CD4-positive, alpha-beta T cell treated with Interleukin-17A for 4 hours (primary cell): ENCODE measurements at places on chromosomes 5 and 9.

- no peak for DNase-seq
These were observed 728.3 kb upstream of the SEMA6A start for GRCh38 chr5:117302949-117303348.

DNA sequence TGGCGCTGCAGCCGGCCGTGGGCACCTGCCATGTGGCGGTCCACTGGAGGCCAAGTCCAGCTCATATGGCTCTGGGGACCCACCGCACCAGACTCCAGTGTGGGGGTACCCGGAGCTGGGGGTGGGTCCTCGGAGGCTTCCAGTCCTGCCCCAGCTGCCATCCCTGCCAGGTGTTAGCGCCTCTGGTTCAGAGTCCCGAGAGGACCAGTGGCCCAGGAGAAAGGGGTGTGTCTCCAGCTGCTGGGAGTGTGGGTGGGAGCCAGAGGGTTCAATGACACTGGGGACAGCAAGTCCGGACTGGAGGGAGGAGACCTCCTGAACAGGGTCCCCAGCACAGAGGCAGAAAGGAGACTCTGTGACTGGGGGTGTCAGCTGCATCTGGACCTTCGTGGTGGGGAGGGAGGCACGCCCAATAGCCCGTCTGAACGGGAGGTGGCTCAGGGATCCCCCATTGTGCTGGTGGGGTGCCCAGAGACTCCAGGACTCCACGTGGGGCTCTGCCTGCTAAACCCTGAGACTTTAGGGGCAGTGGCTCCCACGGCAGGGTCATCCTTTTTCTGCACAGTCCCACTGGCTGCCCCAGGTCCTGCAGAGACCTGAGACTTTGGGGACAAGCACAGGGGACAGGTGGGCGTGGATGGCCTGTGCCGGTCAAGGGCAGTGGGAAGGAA is 2.4 kb upstream of the AHRR start:
- no peak for DNase-seq

DNA sequence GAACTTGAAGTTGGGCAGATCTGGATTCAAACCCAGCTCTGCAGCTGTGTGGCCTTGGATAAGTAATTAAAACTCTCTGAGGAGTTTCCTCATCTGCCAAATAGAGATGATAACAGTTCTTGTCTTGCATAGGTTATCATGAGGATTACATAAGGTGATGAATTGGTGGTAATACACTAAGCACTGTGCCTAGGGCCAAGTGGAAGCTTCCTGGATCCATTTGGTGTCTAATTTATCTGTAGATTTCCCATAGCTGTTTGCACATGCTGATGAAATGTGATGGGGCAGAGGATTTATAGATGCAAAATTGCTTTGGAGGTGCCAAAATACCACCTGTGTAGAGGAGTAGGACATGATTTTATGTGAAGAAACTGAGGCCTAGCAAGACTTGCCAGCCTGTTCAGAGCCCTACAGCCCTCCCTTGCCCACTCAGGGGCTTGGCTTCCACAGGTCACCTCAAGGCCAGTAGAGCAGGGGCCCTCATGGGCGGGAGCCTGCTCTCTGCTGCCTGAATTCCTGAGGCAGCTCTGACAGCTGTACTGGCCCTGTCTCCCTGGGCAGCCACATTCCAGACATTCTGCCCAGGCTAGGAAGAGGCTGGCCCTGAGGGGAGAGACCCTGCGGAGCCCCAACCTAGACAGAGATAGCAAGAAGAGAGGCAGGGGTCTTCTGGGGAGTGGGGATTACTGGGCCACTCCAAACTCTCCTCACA is 5.9 kb upstream of the FAT2 start:
- DNase-seq, result no peak

DNA sequence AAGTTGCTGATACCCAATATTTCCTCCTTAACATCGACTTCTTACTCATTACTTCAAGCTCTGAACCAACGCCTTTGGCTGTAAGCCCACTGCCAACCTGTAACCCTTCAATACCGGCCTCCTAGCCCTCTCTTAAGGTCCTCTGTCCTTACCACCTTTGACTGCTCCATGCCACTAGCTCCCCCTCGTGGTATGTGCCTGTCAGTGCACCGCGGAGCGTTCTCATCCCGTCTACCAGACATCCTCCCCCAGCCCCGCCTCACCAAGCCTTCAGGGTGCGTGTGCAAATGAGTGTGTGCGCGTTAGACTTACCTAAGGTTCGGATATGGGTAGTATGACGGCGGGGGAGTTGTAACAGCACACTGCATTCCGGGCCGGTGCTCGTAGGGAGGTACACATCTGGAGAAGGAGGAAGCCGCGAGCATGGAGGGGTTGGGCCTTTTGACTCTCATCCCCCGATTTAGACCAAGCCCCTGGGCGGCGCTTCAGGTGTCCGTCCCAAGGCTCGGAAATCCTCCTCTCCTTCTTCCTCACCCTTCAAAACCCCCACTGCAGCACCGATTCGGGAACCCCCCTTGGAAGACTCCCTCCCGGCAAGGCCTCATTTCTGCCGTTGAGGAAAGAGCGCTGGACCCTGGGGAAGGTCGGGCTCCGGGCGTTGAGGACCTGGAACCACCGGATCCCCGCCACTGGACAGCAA is 2.8 kb upstream of the MYORG start:
- peak; percentile 95 for DNase-seq

DNA sequence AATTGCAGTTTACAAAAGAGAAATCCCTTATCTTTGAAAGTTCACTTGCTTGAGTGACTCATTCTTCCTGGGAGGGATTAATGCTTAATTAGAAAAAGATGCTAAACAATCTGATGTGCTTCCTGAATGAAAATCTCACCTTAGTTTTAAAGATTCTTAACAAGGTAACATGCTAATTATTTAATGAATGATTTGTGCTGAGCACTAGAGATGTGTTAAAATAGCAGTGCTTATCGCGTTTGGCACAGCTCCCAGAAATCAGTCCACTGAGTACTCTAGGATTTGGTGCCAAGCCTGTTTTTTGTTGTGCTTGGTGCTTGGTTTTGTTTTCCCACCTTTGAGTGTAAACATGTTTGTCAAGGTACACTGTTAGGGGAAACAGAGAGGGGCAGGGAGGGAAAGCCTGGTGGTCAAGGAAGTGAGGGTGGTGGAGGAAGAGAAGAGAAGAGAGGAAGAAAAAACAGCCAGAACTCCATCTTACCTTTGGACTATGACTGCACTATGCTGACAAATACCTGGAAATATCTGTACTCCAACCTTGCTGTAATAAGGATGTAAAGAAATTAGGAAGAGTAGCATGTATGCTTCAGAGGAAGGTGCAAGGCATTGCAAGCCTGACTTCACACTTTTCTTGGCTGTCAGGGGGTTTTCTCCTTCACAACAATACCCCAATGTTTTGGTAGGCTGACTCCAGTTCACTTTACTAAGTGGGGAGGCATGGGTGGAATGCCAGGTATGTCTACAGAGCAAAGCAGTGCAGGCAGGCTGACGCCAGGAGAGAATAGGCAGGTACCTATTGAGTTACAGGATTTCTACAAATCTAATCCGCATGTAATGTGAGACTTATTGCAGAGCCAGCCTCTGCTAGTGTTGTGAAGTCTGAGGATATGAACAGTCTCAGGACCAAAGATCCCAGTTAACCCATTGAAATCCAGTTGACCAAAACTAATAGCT is 157.2 kb upstream of the ISL1 start:
- no peak for DNase-seq

DNA sequence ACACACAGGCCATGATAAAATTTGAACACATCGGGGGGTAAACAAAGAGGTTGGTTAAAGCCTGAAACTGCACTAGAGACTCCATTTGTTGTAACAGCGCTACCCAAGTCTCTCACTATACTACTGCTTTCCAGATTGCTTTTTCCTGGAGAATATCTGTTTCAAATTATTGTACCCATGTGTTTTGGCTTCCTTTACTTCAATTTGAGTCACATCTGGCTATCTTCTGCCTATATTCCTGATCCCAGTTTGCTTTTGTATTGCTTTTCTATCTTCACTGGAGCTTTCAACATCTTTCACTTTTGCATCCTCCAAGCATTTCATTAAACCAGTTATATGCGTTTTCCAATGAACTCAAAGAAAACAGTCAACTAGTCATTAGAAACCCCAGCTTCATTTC is 404.7 kb downstream of the MLLT3 start:
- no peak for DNase-seq

DNA sequence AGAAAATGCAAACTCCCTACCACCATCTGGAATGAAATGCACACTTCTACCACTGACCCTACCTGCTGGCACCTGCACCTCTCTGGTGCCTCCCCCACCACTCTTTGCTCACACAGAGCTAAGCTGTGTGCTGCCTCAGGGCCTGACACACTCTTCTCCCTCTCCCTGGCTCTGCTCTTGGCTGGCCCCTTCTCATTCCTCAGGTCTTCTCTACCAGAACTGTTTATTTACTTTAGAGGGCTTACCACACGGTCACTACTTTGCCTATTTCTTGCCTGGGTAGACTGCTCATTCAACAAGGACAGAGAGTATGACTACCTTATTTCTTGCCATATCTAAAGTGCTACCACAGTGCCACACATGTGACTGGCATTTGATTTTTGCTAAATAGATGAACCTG is 3.3 kb downstream of the REEP5 start:
- no peak for DNase-seq

DNA sequence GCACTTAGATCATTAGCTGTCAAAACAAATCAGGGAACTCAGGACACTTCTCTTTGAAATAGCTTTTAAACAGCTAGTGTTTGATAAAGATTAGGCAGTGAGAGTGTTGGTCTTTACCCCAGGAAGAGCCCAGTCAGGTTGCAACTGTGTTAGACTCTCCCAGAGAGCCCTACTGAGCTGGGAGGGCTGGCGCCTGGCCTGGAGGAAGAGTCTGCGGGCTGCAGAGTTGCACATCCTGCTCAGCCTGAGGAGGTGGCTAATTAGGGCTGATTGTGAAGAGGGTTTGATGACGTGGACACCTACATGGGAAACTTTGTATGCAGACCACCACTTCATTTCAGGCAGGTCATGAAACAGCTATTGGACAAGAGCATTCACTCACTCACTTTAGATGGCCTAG is 112.0 kb downstream of the TMEM174 start:
- DNase-seq, result no peak

GRCh38 chr5:2335125-2335732 is 416.2 kb downstream of the IRX2 start:
- no peak for DNase-seq

GRCh38 chr9:37128051-37128450 is 7.7 kb downstream of the ZCCHC7 start:
- DNase-seq, result no peak

GRCh38 chr5:127856292-127856691 is 153.1 kb downstream of the CCDC192 start:
- DNase-seq, result no peak

GRCh38 chr9:114662081-114662989 is 4.7 kb upstream of the TEX53 start:
- peak; percentile 67 for DNase-seq
